ENCODE measurements at places on chromosomes 5 and 9. TPM values are rescaled to one million over a fixed set of nuclear protein-coding genes. Genes with fewer than 3 reads are reported as not detected.

DNA sequence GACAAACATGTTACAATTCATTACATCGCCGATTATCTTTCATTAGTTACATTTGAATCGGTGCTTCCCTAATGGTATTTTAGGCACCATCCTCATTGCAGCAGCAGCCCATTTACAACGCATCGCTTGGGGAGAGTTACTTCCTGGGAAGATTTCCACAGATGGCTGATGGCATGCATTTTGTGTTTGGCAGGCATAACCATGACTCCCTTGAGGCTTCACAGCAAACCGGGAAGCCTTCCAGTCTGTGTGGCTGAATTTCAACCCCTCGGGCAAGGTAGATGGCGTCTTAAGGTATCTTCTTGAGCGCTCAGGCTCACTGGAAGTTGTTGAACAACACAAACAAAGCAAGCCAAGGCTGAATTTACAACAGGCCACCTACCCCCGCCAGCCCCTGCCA is 1.6 kb upstream of the DNAH5 start:
- DNase-seq, result no peak

DNA sequence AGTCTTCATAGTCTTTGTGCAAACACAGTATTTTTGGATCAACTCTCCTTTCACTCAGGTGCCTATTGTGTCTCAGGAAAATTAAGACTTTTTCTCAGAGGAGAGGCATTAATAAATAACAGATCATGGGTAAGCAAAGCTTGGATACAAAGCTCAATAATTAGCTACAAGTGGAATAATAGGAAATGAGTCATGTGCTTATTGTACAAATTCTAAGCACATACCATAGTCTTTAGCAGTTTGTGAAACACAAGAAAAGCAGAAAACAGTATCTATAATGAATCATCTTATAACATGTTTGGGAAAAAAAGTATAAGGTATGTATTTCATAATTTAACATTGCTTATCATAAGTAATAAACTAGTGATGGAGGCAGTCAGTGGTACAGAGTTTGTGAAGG is 477.0 kb downstream of the CDH10 start:
- no peak for DNase-seq

NAIP gene
- 8.6 TPM for total RNA-seq

ZDHHC11 gene
- 19.3 TPM for total RNA-seq

- DNase-seq, result no peak
Measured at GRCh38 chr9:114258866-114259797, 63.8 kb upstream of the ORM1 start.

DNA sequence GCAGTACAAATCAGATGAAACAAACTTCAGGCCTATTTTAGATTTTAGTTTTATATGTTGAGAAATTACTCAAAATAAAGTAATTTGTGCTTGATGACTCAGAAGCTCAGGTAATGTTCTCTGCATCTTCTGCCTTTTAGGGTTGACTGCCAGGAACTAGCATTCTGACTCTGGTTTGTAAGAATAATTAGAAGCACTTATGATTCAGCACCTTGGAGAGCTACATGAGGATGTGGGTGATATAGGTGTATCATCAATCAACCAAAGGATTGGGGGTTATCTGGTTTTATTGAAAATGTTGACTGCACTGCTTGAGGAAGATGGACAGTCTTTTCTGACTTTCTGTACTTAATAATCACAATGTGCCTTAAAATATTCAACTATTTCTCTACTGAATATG is 118.7 kb upstream of the SGCD start:
- DNase-seq, result no peak

GRCh38 chr5:157197086-157197485 is 16.4 kb downstream of the ITK start:
- DNase-seq, result no peak

DNA sequence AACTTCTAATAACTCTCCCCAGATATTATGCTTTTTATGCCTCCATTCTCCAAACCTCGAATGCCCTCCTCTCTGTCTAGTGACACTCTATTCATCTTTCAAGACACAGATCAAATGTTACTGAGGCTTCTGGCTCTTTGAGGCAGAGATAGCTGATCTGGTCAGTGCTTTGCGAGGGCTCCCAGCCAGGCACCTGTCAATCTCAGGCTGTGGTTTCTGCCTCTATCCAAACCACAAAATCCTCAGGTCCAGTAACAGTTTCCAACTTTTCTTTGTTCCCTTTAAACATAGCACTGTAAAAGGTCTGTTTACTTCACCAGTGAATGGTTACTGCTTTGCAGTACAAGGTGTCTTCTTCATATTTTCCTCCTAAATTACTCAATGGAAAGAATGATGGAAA is 11.5 kb upstream of the STK32A start:
- DNase-seq, result no peak

ADGRV1 gene
- 0.16 TPM for total RNA-seq

- DNase-seq, result no peak
Measured at GRCh38 chr9:135989722-135990467, 28.7 kb upstream of the UBAC1 start.

IL5 gene
- total RNA-seq, result not detected

Data from activated naive CD4-positive, alpha-beta T cell treated with anti-CD3 and anti-CD28 coated beads, Interleukin-2, amount 50 U/mL, for 72 hours (primary cell).